ENCODE measurements at places on chromosomes 2 and 18.
A peak's percentile ranks its signal among the peaks of the same experiment; 100 is the strongest.

- DNase-seq, result no peak
Measured at GRCh38 chr18:76981396-76981968, 151.1 kb downstream of the MBP start.

GRCh38 chr2:159124441-159124911 lies 156.0 kb downstream of the TANC1 start:
- DNase-seq, result peak; percentile 66

DNA sequence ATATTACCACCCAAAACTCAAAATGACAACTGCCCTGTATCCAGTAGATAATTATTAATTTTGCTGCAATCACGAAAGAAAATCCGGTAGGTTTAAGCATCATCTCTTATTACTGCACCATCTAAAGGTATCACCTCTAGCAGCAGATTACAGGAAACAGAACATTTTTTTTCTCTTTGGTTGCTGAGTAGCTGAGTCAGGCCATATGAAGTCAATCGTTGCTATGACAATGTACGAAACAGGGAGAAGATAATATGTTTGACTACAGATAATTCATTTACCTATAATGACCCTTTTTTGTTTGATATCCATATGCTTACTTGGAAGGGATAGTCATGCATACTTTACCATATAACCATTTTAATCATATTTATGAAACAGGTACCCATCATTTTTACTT lies 831.6 kb upstream of the CHAC2 start:
- DNase-seq, result no peak

DNA sequence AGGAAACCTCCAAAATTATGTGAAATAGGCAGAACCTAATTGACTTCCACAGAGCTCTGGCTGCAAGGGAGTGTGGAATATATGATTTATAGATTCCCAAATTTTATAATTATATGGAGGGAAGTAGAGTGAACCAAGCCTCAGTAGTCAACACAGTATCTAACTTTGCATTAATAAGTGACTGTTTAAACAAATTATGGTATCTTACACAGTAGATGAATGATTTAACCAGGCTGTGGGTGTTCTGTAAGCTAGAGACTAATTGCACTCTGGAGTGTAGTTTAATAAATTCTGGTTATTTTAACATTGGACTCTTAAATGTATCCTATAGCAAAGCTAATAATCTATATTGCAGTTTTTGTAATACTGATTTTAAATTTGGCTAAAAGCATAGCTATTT lies 183.5 kb downstream of the KIAA1328 start:
- DNase-seq, result no peak

GRCh38 chr2:70674636-70675430 lies 93.2 kb downstream of the ADD2 start:
- no peak for DNase-seq

- no peak for DNase-seq
Measured at GRCh38 chr2:143524119-143524553, 394.9 kb downstream of the ARHGAP15 start.

DNA sequence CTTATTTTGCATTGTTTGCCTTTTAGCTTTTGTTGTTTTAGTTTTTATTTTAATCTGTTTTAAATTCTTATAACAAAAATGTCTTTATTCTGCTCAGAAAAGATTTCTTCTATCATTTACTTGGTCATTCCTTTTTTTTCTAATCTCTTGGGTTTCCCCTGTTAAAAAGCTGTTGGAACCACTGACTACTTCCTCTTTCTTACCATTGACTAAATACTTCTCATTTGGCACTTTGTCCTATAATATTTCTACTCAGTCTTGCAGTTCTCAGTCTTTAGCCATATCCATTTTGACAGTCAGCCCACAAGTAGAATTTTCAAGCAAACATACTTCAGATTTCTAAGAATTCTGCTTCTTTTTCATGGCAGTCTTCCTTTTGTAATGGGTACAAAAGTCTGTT lies 567.2 kb downstream of the SATB2 start:
- no peak for DNase-seq

DNA sequence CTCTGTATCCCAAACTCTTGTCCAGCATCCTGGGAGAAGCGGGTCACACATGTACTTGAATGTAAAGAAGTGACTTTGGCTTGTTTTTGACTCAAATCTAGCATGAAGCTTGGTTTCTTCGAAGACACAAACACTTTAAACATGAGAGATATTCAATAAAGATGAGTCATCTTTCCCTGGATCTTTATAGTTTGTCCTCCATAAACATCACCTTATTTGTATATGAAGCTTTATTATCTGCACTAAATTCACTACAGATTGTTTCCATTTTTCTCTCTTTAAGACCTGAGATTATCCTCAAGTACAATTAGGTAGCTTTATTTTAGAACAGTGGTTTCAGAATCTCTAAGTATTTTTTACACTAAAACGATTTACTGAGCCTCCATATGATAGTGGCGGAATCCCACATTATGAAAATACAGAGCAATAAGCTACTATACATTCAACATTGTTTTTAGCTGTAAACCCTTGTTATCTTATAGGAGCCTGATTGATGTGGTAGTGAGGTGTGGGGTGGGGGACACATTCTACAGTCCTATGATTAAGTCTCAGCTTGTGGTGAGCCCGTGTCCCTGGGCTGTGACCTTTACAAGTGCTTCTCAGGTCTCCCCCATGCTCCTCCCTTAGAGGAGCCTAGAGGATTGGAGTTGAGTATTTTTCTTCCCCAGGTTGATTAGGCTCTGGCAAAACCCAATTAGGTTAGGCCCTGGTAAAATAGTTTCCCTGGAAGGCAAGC lies 79.6 kb upstream of the RAPGEF4 start:
- no peak for DNase-seq

GRCh38 chr18:55585920-55586561 lies 2.0 kb downstream of the TCF4 start:
- no peak for DNase-seq

GRCh38 chr18:50665519-50665918 lies 105.6 kb downstream of the MAPK4 start:
- no peak for DNase-seq

GRCh38 chr2:230592775-230593174 lies 119.9 kb upstream of the CAB39 start:
- DNase-seq, result peak; percentile 54

- DNase-seq, result no peak
Measured at GRCh38 chr2:221641181-221641871, 69.2 kb upstream of the EPHA4 start.

GRCh38 chr2:73063909-73064875 lies 7.3 kb downstream of the SFXN5 start:
- no peak for DNase-seq

DNA sequence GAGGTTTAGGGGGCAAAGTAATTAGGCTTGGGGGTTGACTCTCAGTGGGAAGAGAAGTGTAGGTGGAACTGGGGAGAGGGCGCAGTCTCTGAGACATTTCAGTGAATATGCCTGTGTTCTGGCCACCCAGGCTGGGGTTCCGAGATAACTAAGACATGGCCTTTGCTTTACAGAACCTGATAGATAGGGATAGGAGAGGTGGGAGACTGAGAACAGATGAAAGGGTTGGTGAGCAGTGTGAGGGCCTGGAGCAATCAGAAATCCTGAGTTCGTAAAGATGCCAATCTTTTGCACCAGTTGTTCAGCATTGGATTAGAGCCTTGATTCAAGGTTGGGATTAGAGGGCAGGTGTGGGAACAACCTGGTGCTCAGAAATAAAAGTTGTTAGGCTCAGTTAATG lies 15.6 kb downstream of the PARD3B start:
- DNase-seq, result no peak

GRCh38 chr18:62732617-62733016 lies 17.3 kb downstream of the PHLPP1 start:
- DNase-seq, result no peak

- DNase-seq, result no peak
Measured at GRCh38 chr2:120440521-120441350, 94.8 kb downstream of the INHBB start.

GRCh38 chr2:18883616-18884456 lies 294.5 kb upstream of the NT5C1B start:
- no peak for DNase-seq

DNA sequence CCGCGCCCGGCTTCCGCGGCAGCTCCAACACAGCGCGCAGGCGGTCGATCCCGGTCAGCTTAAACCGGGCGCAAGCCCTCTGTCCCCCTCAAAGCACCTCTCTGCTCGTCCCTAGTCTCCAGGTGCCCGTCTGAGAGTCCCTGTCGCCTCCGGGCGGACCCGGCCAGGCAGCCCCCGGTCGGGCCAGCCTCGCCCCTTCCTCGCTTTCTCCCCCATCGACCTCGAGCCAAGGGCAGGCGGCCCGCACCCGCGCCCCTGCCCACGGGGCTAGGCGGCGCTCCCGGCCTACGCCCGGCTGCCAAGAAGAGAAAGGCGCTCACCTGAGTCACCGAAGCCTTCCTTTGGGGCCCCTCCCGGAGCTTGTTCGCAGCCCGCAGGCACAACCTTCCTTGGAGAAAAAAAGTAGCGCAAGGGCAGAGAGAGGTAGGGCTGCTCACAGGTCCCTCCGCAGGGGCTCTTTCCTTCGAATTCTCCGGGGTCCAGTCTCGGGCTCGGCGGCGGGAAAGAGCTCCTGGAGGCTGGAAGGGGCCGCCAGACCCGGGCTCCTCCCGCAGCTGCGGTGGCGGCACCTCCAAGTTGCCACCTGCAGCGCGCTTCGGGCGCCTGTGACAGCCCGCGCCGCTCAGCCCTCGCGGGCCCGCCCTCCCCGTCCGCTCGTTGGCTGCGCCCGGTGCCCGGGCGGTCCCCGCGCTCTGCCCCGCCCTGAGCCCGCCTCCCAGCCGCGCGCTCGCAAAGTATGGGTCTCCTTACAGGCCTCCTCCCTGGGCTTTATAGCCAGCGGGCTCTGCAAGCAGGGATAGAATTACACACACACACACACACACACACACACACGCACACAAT lies 86.5 kb upstream of the EPB41L3 start:
- DNase-seq, result no peak

GRCh38 chr18:74796841-74797576 lies 199.3 kb downstream of the ZNF407 start:
- DNase-seq, result no peak

- DNase-seq, result no peak
Measured at GRCh38 chr2:182550234-182550633, 123.4 kb upstream of the PDE1A start.

DNA sequence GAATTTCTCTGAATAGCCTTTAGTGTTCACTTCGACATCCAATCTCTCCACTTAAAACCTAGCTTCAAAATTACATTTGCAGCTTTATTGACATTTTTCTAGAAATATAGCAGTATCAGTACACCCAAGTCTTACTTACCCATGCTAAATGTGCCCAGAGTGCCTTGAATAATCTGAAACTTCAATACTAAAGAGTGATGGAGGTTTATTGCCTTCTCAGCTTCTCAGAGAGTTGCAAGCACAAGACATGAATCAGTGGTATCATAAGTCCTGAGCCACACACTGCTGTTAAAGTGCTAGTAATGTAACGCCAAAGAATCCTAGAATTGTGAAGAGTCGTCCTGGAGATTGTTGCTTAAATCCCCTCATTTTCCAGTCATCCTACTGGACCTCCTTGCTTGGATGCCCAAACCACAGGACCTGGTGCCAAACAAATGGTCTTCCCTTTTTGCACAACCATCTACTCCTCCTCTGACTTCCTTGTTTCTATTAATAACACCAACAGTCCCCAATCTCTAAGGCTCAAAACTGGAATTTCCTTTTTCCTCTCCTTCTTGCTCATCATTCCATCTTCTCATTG lies 83.2 kb upstream of the SPATS2L start:
- no peak for DNase-seq

GRCh38 chr18:10935588-10935987 lies 213.8 kb downstream of the PIEZO2 start:
- no peak for DNase-seq

GRCh38 chr18:61535401-61535800 lies 202.2 kb downstream of the CDH20 start:
- no peak for DNase-seq

DNA sequence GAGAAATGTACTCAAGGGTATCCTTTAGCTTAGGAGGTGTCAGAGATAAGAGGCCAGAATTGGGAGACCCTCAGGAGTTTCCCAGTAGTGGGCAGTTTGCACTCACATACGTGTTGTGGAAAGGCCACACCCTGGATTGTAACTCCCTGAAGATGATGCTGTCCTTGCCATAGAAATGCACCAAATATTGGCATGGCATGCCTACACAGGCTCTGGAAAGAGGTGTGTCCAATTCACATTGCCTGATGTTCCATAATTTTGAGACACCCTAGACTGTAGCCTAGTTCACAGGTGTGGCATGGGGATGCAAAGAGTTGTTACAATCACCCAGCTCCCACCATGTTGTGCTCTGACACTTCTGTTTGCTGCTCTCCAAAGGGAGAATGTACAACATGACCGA lies 271.9 kb downstream of the CCDC85A start:
- DNase-seq, result no peak

DNA sequence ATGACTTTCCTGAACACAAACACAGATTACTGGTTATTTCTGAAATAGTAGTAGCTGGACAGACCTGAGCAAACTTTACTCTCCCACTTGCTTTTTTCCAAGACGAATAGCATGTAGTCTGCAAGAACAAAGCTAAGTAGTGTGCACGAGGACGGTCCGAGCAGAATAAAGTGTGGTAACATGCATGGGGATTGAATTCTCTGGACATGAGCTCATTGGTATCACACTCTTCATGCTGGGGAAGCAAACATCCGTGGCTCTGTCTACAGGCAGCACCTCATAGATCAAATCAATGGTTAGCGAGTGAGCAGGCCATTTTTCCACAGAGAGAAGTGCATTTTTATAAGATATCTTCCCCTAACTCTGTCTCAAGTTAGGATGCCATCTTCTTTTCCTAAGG lies 164.8 kb upstream of the STK17B start:
- DNase-seq, result no peak

- no peak for DNase-seq
Measured at GRCh38 chr2:120685066-120685973, 50.3 kb upstream of the GLI2 start.

GRCh38 chr2:231861288-231861931 lies 64.8 kb downstream of the NPPC start:
- DNase-seq, result no peak

DNA sequence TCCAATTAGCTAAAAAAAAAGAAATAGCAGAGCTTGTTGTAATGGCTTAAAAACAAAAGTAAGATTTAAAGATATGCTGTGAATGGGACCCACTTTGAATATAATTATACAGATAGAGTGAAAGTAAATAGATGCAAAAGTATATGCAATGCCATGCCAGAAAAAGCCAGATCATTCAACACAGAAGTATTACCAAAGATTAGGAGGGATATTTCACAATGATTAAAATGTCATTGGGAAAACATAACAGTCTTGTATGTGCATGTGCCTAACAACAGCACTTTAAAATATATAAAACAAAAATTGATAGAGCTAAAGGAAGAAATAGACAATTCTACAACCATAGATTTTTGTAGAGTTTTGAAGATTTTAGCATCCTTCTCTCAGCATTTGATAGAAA lies 19.9 kb upstream of the SIGLEC15 start:
- no peak for DNase-seq

- no peak for DNase-seq
Measured at GRCh38 chr2:170892391-170892951, 36.6 kb upstream of the GORASP2 start.

DNA sequence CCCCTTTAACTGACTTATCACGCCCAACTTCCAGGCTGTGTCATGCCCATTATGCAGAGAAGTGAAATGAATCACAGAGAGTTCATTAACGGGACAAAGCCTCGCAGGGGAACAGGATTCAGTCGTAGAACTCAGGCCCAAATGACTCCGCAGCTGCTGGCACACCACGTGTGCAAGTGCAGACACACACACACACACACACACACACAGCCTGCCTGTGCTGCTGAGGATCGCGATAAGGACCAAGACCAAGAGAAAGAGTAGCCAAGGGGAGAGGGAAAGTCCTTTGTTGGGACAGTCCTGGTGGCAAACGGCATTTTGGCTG lies 90.0 kb upstream of the TAF1B start:
- no peak for DNase-seq

Data from DND-41 (cell line).